ENCODE measurements at places on chromosomes 5 and 9. TPM values are rescaled to one million over a fixed set of nuclear protein-coding genes. Genes with fewer than 3 reads are reported as not detected.
A peak's percentile ranks its signal among the peaks of the same experiment; 100 is the strongest.

Gene OCLN
- total RNA-seq = 1.0 TPM

DNA sequence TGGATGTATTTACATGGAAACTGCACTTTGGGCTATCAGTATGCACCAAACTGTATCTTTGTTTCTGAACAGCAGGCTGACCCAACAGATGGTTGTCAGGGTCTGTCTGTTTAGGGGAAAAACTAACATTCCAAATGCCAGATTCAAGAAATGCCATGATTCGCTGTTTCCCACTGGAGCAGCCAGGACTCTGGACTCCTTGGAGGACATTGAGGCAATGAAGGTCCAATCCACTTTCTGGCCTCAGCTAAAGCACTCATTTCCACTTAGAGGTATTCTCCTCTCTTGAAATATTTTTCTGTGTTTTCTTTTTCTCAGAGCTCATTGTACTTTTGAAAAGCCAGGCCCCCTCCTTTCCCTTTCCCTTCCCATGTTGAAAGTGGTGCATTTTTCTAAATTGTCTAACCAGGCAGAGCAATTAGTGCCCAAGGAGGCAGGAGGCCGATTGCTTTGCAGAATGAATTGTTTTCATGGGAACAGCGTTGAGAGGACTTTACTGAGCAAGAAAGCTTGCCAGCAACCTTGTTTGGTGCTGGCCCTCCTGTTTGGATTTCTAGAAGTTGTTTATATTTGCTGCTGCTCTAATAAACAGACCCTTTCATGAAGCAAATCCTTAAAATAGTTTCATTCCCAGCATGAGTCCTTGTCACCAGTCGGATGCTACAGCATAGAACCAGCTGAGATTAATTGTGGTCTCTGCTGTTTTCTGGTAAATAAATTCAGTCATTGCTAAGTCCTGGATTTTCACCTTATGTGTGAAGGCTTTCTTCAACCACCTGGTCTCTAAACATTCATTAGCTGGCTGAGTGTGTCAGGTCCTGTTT, 132.8 kb upstream of the TAF11L2 start:
- H3K4me3 ChIP-seq = no peak overlapping the region
- no peak for DNase-seq
- no peaks in the 10 kb centered on the region for H3K36me3 ChIP-seq
- H3K27me3 ChIP-seq = no peaks in the 10 kb centered on the region

DNA sequence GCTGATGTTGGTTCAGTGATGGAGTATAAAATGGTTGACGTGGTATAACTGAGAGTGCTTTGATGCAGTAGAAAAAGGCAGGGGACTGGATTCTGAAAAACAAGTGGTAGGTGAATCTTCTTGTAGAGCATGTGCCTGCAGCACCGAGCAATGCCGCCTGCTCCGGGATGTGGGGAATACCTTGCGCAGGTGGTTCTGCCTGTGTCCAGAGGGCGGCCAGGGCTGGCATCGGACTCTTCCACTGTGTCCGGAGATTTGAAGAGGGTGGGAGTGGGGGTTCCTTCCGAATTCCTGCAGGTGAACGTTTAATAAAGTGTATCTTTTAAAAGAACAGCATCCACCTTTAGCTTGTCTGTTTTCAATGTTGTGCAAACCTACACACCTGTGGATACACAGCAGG, 238.0 kb downstream of the FANCC start:
- no peaks in the 10 kb centered on the region for H3K27me3 ChIP-seq
- H3K36me3 ChIP-seq = peaks cover 2% of the 10 kb centered on the region
- no peak for DNase-seq
- H3K4me3 ChIP-seq = no peak overlapping the region

- H3K36me3 ChIP-seq = no peaks in the 10 kb centered on the region
- DNase-seq = no peak
- H3K4me1 ChIP-seq = peaks cover 10% of the 10 kb centered on the region
- no peak overlapping the region for H3K27ac ChIP-seq
- H3K4me3 ChIP-seq = no peak overlapping the region
Measured at GRCh38 chr9:78288214-78288892, 8.6 kb upstream of the PSAT1 start.

DNA sequence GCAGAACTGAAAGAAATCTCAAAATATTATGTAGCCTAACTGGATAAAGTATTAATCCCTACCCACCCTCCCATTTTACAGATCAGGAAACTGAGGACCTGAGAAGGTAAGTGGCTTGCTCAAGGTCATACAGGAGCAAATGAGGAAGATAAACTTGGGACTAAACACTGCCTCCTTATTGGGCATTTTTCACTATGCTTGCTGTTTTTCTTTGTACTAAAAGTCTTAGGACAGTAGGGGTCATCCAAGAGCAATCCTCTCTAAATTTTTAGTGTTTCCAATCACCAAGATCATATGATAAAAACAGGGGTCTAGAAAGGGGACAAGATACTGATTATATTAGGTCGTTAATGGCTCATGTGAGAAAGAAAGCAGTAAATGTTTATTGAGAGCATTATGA, 80.8 kb downstream of the RORB start:
- H3K27ac ChIP-seq = no peak overlapping the region
- H3K4me1 ChIP-seq = no peaks in the 10 kb centered on the region
- H3K36me3 ChIP-seq = no peaks in the 10 kb centered on the region

DNA sequence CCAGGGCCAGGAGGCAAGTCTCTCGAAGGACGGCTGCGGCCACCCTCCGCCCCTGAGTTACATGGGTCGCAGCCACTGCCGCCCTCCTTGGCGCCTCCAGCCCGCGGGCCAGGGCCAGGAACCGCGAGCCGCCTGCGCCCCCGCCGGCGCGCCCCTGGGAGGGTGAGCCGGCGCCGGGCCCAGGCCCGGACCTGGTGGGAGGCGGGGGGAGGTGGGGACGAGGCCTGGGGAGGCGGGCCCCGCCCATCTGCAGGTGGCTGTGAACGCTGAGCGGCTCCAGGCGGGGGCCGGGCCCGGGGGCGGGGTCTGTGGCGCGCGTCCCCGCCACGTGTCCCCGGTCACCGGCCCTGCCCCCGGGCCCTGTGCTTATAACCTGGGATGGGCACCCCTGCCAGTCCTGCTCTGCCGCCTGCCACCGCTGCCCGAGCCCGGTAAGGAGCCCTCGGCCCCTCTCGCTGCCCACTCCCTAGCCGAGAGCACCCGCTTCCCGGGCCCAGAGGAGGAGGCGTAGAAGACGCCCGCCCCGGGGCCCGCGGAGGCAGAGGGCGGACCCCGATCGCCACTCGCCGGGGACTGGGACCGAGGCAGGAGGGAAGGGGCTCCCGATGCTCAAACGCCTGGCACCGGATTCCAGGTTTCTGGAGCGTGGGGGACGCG, at the start of gene ASS1:
ASS1 (plus strand) TSS at position 397 of the 657 bp plus-strand sequence. CDS start 7,268 bp downstream, outside the sequence.
- H3K4me3 ChIP-seq = peak within 1 kb of the TSS; percentile 31
- H3K27me3 ChIP-seq = peaks cover 33% of the 10 kb centered on the region
- H3K4me1 ChIP-seq = peaks cover 12% of the 10 kb centered on the region
- peak; percentile 66 for DNase-seq

Gene CCDC152
- 10.1 TPM for total RNA-seq

Gene TNFAIP8
- 141 TPM for total RNA-seq

GRCh38 chr9:97563458-97564135, 62.1 kb downstream of the TMOD1 start:
- no peaks in the 10 kb centered on the region for H3K36me3 ChIP-seq
- DNase-seq = no peak

DNA sequence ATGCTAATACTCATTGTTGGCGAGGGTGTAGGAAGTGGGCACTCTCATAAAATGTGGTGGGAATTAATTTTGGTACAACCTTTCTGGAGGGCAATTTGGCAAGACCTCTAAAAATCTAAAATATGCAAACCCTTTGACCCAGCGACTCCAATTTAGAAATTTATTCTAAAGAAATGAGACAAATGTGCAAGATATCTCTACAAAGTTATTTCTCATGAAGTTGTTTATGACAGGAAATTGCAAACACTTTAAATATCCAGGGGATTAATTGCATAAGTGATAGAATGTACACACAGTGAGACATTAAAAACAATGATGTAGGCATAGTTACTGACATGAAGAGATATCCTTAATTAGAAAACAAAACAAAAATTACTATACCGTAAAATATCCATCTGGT, 246.3 kb upstream of the MAP3K1 start:
- no peaks in the 10 kb centered on the region for H3K36me3 ChIP-seq
- DNase-seq = no peak
- H3K27me3 ChIP-seq = no peaks in the 10 kb centered on the region
- H3K27ac ChIP-seq = no peak overlapping the region
- H3K4me1 ChIP-seq = no peaks in the 10 kb centered on the region
- H3K4me3 ChIP-seq = no peak overlapping the region

- H3K36me3 ChIP-seq = no peaks in the 10 kb centered on the region
- no peak overlapping the region for H3K4me3 ChIP-seq
- no peak overlapping the region for H3K27ac ChIP-seq
- no peak for DNase-seq
Measured at GRCh38 chr5:110304176-110304575, 422.3 kb downstream of the TMEM232 start.

Gene OR13C3
- total RNA-seq = not detected

Gene FCN2
- not detected for total RNA-seq

DNA sequence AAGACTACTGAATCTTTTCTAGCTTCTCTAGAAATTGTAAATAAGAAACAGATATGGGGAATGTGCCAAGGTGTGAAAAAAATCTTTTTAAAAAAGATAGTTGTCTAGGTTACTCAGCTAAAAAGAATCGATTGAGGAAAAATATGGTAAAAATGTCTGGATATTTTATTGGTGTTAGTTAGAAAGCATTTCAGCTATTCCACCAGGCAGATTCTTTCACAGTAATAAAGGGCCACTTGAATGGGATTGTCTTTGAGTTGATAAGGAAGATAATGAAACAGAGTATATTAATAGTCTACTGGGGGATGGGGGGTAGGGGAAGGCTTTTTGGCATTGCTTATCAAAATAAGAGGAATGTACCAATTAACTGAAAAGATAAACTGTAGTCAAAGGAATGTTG, 51.9 kb downstream of the SLIT3 start:
- no peaks in the 10 kb centered on the region for H3K4me1 ChIP-seq
- no peak for DNase-seq
- H3K27me3 ChIP-seq = peaks cover 7% of the 10 kb centered on the region
- H3K27ac ChIP-seq = no peak overlapping the region

GRCh38 chr9:132943651-132944293, 644 bp downstream of the TSC1 start:
- H3K4me1 ChIP-seq = peaks cover 26% of the 10 kb centered on the region
- H3K36me3 ChIP-seq = no peaks in the 10 kb centered on the region
- peak overlapping the region; percentile 99 for H3K4me3 ChIP-seq
- DNase-seq = peak; percentile 13
- no peaks in the 10 kb centered on the region for H3K27me3 ChIP-seq

GRCh38 chr9:8880060-8880459, 1080.5 kb upstream of the DMAC1 start:
- no peaks in the 10 kb centered on the region for H3K4me1 ChIP-seq
- no peak for DNase-seq
- H3K27me3 ChIP-seq = no peaks in the 10 kb centered on the region

Gene ALDH1A1
- not detected for total RNA-seq

- peaks cover under 1% of the 10 kb centered on the region for H3K27me3 ChIP-seq
- peak overlapping the region; percentile 88 for H3K4me3 ChIP-seq
- peaks cover 34% of the 10 kb centered on the region for H3K4me1 ChIP-seq
- no peak overlapping the region for H3K27ac ChIP-seq
- peak; percentile 71 for DNase-seq
- peaks cover 27% of the 10 kb centered on the region for H3K36me3 ChIP-seq
Measured at GRCh38 chr9:137240318-137240840, 708 bp upstream of the TUBB4B start.

DNA sequence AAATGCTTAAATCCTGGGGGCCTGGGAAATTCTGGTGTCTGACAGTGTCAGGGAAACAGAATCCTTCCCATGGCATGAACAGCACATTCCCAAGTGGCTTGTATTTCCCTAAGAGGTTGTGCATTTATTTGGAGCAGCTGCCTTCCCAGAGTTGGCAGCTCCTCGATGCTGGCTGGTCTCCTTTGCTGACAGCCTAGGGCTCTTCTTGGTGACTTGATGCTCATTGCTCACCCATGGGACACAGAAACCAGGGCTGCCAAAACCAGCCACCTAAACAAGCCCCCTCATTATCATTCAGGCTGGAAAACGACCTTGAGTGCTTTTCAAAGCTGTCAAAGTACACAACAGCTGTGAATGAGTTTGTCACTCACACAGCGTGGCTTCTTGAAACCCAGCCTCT, 24.2 kb downstream of the ENHO start:
- no peaks in the 10 kb centered on the region for H3K36me3 ChIP-seq
- peaks cover 3% of the 10 kb centered on the region for H3K4me1 ChIP-seq

DNA sequence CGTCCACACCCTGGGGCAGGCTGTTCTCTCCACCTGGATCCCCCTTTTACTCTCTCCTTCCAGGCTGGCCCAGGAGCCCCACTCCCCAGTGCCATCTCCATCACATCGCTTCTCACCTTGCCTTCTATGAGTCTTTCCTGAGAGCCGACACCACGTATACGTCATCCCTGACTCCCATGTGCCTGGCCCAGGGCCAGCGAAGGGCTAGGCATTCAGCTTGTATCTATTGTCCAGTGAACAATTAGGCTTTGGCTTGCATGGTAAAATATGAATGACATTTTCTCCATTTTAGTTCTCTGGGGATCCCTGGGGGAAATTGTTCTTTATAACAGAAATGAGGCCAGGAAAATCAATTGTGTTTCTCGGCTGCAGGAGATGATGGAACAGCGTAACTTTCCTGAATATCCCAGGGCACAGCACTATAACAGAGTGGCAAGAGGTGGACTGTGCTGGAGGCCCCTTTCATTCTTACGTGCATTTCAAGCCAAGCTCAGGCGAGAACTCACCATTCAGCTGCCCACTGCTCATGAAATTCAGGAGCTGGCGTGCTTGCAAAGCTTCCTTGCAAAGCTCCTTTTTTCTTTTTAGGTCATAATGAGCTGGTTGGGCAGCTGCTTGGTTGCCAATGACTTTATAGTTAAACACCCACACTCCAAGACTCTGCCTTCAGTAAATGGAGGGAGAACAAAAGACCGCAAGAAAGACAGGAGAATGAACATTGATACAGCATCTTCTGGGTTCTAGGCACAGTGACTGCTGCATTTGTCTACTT, 37.7 kb downstream of the NSG2 start:
- H3K27ac ChIP-seq = no peak overlapping the region
- H3K36me3 ChIP-seq = no peaks in the 10 kb centered on the region
- DNase-seq = no peak
- no peak overlapping the region for H3K4me3 ChIP-seq
- peaks cover 7% of the 10 kb centered on the region for H3K27me3 ChIP-seq

- DNase-seq = no peak
- no peak overlapping the region for H3K27ac ChIP-seq
- no peaks in the 10 kb centered on the region for H3K36me3 ChIP-seq
Measured at GRCh38 chr5:66875315-66875714, 279.1 kb downstream of the MAST4 start.

GRCh38 chr5:95878417-95879323, 56.1 kb upstream of the GLRX start:
- H3K27ac ChIP-seq = no peak overlapping the region
- DNase-seq = no peak
- H3K4me1 ChIP-seq = no peaks in the 10 kb centered on the region
- no peaks in the 10 kb centered on the region for H3K27me3 ChIP-seq
